T-helper 2 cell treated with Interferon-gamma antibody and Interleukin-4, amounts not matched to agents 5 μg/mL and 100 μg/mL, for 36 hours (primary cell): ENCODE measurements at places on chromosomes 4 and X.
A peak's percentile ranks its signal among the peaks of the same experiment; 100 is the strongest.

- no peak for DNase-seq
Measured at GRCh38 chr4:139575072-139575471, 19.1 kb upstream of the SETD7 start.

DNA sequence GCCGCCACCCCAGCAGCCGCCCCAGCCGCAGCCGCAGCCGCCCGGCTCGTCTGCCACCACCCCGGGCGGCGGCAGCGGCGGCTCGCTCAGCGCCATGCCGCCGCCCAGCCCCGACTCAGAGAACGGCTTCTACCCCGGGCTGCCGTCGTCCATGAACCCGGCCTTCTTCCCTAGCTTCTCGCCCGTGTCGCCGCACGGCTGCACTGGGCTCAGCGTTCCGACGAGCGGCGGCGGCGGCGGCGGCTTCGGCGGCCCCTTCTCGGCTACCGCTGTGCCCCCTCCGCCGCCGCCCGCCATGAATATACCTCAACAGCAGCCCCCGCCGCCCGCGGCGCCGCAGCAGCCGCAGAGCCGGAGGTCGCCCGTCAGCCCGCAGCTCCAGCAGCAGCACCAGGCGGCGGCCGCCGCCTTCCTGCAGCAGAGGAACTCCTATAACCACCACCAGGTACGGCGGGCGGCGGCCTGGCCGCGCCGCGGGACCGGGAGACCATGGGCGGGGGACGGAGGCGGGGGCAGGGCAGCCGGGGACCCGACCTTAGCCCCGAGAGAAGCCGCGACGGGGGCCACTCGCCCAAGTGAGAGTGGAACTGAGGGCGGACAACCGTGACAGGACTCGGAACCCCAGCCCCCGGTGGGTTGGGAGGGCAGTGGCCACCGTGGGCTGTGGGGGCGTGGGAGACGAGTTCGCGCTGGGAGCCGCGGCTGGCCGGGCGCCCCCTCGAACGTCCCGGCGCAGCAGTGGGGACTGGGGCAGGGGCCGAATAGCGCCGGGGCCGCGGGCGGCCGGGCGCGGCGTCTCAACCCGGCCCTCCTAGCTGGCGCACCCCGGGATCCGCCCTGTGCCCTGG is 1.8 kb downstream of the CPEB2 start:
- DNase-seq: peak; percentile 45

GRCh38 chr4:94695384-94695783 is 62.4 kb upstream of the BMPR1B start:
- no peak for DNase-seq

GRCh38 chr4:157363360-157363759 is 142.8 kb downstream of the GRIA2 start:
- DNase-seq: no peak

DNA sequence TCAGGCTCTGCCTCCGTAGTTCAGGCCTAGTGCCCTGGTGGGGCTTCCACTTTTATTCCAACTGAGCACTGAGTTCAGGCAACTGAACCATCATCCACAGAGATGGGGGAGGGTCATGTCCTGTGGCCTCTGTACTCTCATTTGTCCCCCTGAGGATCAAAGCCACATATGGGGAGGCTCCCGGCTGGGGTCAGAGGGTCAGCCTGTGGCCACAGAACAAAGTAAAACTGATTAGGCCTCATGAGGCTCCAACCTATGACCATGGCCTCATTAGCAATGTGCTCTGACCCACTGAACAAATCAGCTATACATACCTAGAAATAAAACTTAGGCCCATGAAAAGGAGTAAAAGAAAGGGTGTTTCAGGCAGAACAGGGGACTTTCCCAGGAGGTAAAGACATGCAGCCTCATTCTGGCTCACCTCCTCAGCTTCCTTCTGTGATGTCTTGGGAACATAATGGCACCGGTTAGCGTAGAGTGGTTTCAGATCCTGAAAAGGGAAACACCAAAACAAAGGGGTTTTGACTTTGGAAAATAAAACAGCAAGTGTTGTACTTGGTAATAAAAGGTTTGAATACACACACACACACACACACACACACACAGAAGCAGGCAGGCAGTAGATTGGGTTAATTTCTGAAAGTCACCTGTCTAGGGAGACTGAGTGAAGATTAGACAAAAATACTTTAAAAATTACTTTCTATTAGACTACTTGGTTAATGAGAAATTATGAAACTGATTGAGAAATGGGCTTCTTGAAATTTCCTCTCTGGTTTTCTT is 24.3 kb downstream of the TMEM255A start:
- no peak for DNase-seq

GRCh38 chrX:136531951-136532350 is at the start of gene VGLL1:
VGLL1 (plus strand) TSS chrX:136532215; CDS start chrX:136536021, 3,806 bp downstream.
- no peak for DNase-seq

DNA sequence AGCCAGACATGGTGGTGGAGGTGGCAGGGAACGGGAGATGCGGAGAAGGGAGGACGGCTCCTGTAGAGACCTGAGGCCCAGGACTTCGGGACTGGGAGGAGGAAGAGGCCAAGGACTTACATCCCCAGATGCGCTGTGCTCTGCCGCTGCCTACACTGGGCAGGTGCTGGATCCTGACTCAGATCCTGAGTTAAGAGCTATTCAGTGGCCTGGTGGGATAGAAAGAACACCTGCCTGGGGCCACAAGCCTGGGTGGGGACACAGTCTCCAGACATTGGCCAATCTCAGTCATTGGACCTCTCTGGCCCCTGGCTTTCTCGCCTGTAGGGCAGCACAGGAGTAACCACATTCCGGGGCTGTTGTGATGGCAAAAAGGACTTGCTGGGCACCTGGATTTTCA is 10.9 kb upstream of the MSX1 start:
- no peak for DNase-seq

DNA sequence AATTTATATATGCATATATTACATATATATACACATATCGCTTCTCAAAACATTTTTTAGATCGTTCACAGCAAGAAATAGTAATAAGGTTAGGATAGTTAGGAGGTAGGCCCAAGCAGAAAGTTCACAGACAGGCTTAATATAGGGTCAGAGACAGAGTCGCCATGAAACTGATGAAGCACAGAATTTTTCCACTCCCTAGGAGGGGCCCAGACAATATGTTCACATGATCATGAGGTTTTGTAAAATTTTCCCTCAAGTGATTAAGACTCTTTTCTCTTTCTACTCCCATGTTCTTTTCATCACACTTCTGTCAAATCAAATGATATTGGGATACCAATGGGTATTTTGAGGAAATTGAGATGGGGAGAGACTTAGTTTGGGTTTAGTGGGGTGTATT is 5.2 kb upstream of the ENAM start:
- DNase-seq: no peak

DNA sequence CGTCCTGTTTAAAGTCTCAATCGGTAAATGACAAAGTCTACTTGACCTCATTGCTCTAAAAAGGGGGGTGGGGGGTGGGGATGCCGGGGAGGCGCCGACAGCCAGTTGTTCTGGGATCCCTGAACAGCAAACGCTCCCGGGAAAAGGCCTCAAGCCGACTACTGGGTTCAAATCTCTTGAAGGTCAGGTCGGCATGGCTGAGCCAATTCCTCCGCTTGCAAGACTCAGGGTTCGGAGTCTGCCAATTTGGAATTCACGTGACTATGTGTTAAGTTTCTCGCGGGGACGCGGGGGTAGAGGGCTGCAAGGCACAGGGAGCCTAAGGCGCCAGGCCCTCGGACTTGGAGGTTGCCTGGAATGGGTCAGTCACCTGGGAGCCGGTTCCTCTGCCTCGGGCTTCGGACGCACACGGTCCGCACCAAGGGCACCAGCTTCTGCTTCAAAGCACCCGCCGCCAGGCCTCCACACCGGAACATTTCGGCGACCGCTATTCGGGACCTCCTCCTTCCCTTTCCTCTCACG is 399 bp downstream of the AIFM1 start:
- no peak for DNase-seq

DNA sequence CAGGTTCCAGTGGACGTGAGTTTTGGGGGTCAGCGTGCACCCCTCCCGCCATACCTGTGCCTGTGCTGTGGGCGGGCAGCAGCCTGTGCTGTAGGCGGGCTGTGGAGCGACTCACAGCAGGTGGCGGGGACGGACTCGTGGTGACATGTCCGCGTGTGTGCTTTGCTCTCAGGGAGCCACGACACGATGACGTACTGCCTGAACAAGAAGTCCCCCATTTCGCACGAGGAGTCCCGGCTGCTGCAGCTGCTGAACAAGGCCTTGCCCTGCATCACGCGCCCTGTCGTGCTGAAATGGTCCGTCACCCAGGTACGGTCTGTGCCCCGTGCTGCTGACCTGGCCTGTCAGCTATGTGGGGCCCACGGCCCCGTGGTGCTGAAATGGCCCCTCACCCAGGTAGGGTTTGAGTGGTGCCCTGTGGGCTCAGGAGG is 7.4 kb downstream of the PLCXD1 start:
- DNase-seq: no peak

DNA sequence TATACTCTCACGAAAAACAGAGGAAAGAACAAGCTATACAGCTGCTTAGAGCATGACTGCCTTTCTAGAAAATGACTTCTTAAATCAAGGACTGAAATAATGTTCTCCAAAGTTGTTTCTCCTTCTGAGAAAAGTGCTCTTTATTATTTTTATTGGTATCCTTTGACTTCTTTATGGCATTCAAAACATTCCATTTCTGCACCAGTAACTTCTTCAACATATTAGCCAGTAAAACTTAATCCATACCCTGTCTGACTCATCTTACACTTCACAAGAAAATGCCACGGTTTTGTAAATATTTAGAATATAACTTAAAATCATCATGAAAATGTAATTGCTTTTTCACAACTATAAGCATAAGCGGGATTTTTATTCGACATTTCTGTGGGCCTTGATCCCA is 180.4 kb downstream of the NR3C2 start:
- DNase-seq: no peak

GRCh38 chr4:95124906-95125504 is 367.2 kb downstream of the BMPR1B start:
- no peak for DNase-seq

GRCh38 chrX:41234962-41235361 is 99.0 kb upstream of the DDX3X start:
- no peak for DNase-seq
